ENCODE measurements at places on chromosomes 2 and 18.

- no peak for DNase-seq
Measured at GRCh38 chr2:127176371-127177311, 43.5 kb downstream of the CYP27C1 start.

DNA sequence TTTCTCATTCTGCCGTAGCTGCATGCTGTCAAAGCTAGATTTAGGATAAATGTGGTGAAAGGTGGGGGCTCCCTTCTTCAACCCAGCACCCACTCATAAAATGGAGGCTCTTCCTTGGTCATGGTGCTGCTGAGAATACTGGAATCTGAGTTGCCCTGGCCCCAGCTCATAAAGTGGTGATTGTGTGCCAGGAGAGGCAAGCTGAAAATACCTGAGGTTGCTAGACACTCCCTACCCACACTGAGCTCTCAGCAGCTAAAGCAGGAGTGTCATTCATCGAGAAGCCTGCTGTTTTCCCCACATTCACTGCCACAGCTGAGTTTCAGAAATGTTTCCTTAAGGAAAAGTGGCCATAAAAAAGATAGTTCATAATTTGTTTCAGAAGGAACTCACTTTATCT lies 297.1 kb upstream of the RBMS1 start:
- DNase-seq: no peak

- no peak for DNase-seq
Measured at GRCh38 chr2:192885569-192886160, 690.9 kb upstream of the TMEFF2 start.

DNA sequence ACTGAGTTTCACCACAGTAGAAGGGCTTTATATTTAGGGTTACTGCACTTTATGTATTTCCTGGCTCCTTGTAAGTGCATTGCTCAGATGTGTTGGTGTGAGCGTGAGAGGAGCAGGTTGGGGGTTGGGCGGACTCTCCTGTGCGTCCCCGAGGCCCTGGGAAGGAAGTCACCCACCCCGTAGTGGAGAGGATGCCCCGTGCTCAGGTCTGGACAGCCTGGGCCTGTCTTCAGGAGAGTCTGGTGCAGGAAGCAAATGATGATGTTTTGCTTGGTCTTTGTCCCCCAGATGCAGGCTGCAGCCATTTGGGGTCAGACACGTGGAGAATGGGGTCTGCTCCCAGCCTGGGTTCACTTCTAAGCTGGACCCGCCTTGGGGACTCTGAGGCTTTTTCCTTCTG lies 182.8 kb downstream of the LDLRAD4 start:
- DNase-seq: no peak

DNA sequence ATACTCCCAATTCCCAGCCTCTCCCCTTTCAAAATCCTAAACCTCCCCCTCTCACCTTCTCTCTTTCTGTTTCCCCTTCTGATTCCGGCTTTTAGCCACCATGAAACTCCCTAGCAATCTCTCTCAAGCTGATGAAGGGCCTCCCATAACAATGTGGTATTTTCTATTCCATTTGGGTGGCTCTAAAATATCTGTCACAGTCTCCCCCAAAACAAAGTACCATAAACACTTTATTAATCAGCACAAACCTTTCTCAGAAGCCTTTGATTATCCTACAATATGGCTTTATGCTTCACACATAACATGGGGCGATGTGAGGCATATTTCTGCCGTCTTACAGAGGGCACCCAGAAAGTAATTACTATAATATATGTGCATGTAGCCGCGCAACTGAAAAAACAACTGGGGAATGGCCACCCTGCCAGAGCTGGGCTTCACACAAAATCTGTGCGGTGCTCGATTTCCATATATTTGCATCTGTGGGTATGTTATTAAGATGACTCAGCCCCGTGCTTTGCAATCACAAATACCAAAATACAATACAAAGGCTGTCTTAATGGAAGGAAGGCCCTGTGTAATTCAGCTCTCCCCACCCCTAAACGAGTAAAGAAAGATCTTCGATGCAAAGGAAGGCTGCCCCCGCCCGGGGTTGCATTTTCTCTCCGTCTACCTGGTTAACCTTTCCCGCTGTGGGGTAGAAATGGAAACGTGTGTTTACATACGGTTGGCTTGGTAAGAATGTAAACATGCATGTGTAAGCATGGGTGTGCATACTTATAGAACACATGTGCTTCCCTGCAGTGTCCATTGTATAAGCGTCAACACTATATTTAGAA lies 81.4 kb downstream of the CELF4 start:
- peak; percentile 27 for DNase-seq

DNA sequence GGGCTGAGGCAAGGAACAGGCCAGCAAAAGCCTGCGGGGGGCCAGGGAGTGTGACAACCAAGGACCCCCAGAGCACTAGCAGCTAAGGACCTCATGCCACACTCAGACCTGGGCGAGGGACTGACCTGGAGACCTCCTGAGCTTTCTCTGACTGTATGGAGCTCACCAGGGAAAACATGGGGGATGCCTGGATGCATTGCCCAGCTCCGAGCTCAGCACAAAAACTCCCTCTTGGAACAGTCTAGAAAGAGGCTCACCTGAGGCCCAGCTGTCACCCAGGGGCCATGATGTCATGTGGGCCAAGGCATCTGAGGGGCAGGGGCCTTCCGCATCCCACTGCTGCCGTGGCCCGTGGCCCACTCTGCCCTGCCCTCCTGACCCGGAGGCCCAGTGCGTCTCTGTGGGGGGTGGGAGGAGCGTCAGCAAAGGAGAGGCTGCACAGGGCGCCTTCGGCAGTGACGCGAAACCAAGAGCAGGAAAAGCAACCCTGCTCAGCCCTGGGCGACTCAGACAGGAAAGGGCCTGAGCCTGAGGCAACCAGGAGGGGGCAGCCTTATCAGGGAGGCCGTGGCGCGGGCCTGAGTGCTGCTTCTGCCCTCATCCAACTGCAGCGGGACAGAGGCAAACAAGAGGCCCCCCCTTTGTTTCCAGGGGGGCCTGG lies 57.3 kb upstream of the ALPP start:
- peak; percentile 31 for DNase-seq

DNA sequence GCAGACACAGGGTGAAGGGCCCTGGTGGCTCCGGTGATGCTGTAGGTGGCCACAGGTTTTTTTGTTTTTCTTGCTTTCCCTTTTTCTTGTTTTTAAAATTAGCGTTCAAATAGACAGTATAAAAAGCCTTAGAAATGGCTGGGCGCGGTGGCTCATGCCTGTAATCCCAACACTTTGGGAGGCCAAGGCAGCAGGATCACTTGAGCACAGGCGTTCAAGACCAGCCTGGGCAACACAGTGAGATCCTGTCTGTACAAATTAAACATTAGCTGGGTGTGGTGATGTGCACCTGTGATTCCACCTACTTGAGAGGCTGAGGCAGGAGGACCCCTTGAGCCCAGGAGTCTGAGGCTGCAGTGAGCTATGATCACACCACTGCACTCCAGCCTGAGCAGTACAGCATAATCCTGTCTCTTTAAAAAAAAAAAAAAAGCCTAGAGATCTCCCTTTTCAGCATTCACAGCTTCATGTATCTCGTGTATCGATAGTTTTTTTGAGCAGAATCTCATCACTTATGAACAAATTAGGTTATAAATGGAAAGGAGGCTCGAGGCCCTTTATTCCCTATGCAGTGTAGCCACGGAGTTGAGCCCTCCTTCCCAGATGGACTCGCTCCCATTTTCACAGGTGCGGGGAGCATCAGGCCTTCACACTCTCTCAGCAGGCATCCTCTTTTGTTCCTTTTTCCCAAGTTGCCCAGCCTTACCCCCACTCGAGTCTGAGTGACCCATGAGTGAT lies 50.8 kb downstream of the EMILIN2 start:
- DNase-seq: no peak

GRCh38 chr2:54741250-54741649 lies 17.8 kb downstream of the EML6 start:
- no peak for DNase-seq

DNA sequence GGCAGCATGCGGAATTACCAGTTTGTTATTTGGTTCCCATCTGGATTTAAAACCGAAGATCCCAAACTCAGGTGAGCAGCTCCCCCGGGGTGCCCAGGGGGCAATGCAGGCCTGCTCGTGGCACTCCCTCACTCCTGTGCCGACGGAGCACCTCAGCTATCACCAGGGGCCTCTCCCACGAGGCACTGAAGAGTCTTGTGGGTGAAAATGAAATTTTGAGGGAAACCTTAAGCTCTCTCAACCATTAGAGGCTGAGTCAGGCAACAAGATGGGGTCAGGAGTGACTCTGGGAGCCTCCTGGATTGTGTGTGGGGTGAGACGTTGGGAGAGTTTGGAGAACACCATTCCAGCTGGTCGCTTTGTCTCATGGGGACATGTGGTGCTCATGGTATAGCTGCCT lies 189.0 kb downstream of the PRKCE start:
- no peak for DNase-seq
